ENCODE measurements at places on chromosomes 4 and X. TPM values are rescaled to one million over a fixed set of nuclear protein-coding genes. Genes with fewer than 3 reads are reported as not detected.

RTL5 gene
- 22.4 TPM for total RNA-seq

DNA sequence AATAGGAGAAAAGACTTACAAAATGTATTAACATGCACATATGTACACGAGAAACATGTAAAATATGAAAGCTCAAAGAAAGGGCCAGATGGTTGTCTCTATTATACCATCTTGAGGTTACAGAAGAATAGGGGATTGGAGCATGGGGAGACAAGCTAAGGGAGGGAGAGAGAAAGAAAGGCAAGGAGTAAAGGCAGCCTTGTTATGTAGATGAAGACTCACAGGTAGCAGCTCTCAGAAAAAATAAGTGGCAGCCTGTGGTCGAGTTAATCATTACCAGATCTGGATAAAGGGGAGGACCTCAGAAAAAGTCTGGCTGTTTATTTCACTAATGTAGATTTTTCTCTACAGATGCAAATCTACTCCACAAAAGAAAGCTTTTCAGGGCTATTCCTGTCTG, 26.6 kb upstream of the PPP1R2C start:
- no peak for DNase-seq

- no peak for DNase-seq
Observed at GRCh38 chrX:51336584-51336983, 4.0 kb downstream of the NUDT10 start.

XKRX gene
- 0.99 TPM for total RNA-seq

- DNase-seq: peak; percentile 32
Observed at GRCh38 chr4:48016141-48017107, at the start of the genes CNGA1 and NIPAL1. TSS of gene CNGA1 (minus strand) at chr4:48016681. CDS start at chr4:47952689, 63,992 bp downstream. TSS of gene NIPAL1 (plus strand) at chr4:48016772. CDS start at chr4:48016840, 68 bp downstream.

- DNase-seq: no peak
Observed at GRCh38 chr4:90293320-90293719, 166.1 kb downstream of the CCSER1 start.

GRCh38 chrX:65587616-65588526, 53.3 kb upstream of the LAS1L start:
- peak; percentile 46 for DNase-seq

GRCh38 chrX:38986586-38986985, 185.3 kb downstream of the MID1IP1 start:
- no peak for DNase-seq

GRCh38 chr4:71133491-71133890, 140.0 kb downstream of the DCK start:
- no peak for DNase-seq

DNA sequence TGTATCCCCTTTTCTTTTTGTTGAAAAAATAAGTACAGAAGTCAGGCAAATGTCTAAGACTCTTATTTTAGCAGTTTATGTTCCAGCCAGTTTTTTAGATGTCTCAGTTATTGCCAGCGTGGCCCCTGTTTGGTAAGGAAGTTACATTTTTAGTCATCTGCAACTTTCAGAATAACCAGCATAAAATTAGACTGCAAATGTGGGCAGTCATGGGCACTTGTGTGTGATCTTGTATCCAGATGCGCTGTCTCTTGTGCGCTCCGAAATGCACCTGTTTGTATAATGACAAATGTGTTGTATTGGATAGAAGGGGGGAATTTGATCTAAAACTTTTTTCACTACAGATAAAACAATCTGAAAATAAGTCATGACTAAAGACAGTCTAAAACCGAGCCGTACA, 44.3 kb upstream of the CLCN4 start:
- DNase-seq: no peak

GRCh38 chrX:53729751-53730150, 43.2 kb upstream of the HUWE1 start:
- DNase-seq: no peak

DNA sequence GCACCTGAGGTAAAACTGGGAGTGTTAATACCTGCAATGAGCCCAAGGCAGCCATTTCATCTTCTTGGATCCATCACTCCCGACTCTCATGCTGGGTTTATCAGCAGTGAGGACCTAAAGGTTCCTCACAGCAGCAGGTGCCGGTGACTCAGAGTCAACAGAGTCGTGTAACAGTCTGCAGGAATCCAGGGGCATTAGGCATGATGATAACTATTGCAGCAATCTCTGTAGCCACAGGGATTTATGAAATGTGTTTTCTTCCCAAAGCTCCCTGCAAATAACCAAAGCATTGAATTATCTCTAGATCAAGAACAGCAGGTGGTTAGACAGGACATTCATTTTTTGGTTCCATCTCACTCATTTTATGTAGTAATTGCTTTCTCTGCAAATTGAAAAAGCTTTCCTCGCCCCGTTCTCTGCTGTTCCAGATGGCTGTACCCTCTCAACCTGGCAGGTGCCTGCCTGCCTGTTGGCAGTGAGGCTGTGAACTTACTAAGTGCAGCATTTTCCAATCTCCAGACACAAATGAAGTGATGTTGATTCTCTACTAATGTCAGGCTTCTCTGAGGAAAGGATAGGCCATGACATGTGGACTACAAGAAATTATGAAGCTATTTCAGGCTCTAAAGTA, 48.1 kb upstream of the TSPAN7 start:
- DNase-seq: no peak

GIMD1 gene
- not detected for total RNA-seq

GRCh38 chrX:130952266-130953043, 49.4 kb upstream of the ENOX2 start:
- DNase-seq: no peak
